ENCODE measurements at places on chromosomes 2 and 18.

DNA sequence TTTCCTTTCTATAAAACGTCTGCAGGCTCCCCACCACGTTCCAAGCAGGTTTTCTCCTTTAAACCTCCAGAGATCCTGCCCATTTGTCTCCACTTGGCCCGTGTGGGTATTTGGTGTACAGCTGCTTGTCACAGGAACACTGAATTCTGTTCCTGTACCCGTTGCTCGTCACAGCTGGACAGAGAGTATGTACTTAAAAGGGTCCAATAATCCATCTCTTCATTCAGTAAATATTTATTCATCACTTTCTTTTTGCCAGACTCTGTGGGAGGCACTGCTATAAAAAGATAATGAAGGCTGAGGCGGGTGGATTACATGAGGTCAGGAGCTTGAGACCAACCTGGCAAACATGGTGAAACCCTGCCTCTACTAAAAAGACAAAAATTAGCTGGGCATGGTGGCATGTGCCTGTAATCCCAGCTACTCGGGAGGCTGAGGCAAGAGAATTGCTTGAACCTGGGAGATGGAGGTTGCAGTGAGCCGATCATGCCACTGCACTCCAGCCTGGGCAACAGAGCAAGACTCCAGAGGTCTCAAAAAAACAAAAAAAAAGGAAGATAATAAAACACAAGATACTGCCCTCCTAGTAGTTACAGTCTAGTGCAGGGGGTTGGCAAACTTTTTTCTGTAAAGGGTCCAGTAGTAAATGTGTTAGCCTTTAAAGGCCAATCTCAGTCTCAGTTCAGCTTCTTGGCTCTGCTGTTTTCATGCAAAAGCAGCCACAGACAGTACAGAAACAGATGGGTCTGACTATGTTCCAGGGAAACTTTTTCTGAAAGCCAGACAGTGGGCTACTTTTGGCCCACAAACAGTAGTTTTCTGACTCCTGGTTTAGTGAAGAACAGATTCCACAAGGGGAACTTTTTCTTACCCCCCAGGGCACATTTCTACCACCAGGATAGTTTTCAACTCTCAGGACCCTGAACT is 309.9 kb upstream of the RAB12 start:
- DNase-seq: peak; percentile 93

DNA sequence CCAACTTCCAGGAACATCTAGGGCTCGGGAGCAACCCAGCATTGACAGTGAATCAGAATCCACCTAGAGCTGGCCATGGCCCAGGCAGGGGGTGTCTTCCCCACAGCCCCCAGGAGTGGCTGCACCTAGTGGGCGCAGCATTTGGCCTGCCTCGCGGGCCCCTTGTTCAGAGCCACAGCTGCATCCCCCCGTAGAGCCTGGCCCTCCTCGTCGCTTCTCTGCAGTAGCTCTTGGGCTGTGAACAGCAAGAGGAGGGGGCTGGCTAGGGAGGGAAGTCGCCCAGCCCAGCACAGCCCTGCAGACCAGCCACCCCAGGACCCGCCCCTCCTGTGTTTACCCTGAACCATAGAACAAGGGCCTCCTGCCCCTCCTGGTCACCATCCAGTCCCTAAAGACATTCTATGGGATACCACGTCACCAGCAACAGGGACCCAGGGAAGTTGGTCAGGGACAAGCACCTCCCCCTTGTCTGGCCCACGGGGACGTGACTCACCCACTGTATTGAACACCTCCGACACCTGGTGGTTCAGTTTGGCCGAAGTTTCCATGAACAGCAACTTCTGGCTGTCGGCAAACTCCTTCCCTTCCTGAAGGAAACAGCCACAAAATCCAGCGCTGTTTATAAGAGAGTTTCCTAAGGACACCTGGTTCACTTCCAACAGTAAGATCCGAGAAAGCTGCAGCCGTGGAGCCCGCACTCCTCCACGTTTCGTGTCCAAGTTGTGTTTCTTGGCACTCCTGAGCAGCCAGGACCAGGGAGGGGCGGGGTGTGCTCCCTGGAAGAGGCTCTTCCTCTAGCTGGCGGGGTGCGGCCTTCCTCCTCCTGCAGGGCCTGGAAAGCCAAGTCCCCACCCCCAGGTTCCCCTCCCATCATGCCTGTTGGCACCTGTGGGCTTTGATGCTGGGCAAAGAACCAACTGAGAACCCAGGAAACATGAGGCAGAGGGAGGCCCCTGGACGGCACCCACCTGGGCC is 8.8 kb downstream of the PRLH start:
- DNase-seq: peak; percentile 56

GRCh38 chr18:28804512-28805202 is 627.7 kb upstream of the CDH2 start:
- no peak for DNase-seq

DNA sequence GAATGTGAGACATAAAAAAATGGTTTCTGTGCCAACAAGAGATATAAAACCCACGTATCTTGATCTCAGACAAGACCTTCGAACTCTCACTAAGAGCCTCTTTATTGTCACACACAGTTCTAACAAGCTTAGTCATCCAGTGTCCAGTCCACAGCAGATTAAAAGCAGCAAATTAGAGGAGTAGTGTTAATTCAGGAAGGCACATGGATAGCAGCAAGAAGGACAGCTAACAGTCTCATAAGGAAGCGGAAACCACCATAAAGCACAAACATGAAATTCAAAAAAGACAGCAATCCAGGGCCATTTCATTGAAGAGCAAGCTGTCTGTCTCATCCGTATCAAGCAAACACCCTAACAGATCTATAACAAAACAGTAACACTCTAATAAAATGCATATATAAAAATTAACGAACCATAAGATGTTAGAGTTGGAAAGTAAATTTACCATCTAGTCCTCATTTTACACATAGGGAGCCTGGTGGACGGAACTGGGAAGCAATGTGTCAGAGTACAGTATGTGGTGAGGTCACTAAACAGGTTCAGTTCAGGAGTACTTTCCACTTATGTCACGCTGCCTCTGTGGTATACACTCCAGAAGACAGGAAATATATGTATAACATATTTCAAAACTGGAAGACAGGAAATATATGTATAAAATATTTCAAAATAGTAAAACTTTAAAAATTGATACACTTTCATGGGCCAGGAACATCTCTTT is 18.3 kb downstream of the AAK1 start:
- no peak for DNase-seq

DNA sequence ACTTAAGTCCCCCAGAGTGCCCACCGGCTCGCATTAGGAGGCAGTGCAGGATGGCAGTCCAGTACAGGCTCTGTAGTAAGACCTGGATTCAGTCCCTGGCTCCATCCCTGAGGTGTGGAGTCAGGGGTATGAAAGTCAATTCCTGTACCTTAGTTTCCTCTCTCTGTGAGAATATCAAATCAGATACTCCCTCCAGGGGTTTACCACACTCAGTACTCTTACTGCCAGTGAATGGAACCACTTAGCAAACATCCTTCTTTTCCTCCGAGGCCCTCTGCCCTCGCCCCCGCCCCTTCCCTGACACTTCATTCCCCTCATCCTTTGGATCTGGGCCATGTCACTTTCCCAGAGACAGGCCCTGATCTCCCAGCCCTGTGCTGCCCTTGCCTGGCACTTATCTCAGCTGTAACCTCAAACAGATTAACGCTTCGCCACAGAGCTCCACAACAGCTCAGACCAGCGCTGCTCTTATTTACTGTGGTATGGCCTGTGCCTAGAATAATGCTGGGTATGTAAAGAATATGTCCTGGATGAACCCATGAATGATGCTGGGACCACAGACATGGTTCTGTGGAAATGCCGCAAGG is 159.0 kb upstream of the TMEM200C start:
- DNase-seq: no peak

DNA sequence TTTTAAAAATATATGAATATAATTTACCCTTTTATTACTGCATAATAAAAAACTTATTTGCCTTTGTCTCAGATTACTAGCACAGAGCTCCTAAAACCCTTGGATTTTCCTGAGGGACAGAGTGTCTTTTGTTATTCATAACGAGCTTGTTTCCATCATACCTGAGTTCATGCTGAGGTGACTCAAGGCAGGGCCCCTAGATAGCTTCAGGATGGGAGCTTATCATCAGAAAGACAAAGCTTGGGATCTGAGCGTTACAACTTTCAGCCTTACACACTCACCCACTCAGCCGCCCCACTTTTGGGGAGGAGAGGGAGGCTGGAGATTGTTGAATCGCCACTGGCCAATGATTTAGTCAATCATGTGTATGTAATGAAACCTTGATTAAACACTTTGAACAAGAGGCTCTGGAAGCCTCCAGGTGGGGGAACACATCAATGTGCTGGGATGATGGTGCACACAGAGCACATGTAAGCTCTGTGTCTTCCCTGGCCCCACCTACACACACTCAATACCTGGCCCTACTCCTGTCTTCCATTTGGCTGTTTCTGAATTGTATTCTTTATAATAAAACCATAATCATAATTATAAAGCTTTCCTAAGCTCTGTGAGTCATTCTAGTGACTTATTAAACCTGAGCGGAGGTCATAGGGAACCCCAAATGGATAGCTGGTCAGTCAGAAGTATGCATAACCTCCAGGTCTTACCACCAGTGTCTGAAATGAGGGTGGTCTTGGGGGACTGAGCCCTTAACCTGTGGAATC is 28.5 kb upstream of the DNAH7 start:
- no peak for DNase-seq

GRCh38 chr2:201254081-201254730 is 6.1 kb upstream of the CASP8 start:
- no peak for DNase-seq

DNA sequence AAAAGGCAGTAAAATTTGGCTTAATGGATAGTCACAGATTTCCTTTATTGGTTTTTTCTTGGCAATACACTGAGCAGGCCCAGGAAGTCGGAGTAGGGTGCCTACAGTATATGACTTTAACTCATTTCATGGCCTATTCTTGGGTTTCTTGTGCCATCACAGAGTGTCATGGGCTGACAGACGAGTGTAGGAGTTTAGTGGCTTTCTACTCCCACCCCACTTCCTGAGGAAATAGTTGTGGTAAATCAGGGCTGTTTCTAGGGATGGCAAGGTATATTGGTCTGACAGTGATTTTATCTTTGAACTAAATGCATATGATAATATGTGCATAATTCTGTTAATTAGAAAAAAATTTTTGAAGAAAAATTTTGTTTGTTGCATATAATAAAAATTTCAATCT is 100.1 kb downstream of the PLCL1 start:
- no peak for DNase-seq

DNA sequence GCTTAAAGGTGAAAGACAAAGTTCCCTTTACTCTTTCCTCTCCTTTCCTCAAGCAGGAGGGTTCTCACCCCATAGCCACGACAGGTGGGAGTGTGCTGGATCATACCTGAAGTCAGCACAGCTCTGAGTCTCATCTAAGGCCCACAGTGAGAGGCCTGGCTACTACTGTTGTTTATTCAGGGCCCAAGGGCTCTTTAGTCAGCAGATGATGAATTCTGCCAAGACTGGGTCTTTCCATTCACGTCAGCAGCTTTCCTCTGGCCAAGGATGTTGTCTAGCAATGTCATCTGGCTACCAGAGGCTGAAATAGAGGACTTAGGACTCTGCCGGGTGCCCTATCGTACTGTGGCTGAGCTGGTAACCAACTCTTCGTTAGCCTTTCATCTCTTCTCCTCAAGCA is 308.4 kb upstream of the THUMPD2 start:
- DNase-seq: no peak

DNA sequence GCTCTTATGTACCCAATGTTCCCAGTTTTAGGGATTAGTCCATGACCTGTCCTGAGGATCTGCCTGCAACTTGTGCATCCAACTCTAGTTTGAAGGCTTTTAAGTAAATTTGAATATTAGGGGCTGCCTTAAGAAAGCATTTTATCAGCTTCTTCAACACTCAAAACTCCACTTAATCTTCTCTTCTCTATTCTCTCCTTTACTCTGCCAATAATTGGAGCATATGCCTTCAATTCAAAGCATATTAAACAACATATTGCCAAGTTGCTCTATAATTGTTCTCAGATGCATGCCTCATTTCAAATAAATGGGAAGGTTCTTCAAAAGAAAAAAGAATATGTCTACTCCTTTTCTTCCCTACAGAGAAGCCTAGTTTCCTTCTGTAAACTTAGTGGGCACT is 84.8 kb upstream of the NCKAP5 start:
- DNase-seq: no peak

GRCh38 chr2:10126632-10127026 is 4.1 kb downstream of the RRM2 start:
- no peak for DNase-seq

DNA sequence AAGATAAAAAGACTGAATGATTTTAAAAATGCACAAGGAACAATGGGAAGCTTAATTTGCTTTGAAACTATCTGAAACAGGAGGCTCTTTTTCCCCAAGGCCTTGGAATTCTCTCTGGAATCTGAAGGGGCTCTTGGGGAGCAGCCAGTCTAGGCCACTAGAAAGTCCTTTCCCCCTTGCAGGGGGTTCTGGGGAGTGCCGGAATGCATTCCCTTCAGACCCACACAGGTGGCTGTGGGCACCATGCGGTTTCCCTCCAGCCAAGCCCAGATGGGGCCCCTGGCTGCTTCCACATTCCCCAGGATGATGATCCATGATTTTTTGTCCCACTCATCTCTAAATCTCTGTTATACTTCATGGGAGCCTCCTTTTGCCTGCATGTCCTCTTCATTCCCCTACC is 10.7 kb downstream of the GPR45 start:
- DNase-seq: no peak

DNA sequence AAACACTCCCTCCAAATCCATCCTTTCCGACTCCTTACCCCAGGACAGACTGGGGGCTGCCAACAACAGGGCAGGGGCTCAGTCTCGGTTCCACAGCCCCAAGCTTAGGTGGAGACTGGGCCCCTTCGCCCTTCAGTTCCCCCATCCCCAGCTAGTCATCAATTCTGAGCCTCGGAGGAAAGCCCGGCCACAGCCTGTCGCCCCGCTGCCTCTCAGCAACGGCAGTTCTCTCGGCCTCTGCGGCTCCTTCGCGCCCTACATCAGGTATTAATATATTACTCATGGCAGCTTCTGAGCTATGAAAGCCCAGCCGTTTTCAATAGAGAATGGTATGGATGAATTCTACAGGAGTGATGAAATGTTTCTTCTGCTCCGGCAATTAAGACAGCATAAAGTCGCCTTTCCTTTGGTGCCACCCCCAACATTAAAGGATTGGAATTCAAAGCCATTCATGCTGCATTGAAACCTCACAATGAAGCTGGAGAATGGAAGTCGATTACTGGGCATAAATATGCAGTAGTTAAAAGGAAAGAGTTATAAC is 2.8 kb downstream of the HDAC4 start:
- no peak for DNase-seq

- DNase-seq: no peak
Measured at GRCh38 chr2:100392715-100393114, 24.8 kb downstream of the CHST10 start.

DNA sequence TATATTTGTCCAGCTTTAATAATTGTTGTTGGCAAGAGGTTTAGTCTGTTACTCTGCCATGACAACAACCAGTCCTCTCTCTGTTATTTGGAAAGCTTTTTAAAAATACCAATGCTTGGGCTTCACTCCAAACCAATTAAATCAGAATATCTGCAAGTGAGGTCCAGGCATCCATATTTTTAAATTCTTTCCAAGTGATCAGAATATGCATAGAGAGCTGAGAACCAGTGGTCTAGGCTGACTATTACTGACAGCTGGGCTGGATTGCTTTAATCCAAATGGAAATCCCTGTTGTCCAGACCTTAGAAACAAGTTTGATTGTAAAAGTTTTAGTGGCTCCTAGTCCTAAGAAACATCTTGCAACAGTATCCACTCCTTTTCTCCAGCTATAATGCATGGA is 1059.7 kb upstream of the ACVR2A start:
- no peak for DNase-seq

GRCh38 chr2:231930593-231931281 is 4.5 kb upstream of the NPPC start:
- no peak for DNase-seq

Measured in LNCaP clone FGC (cell line).